ENCODE measurements at places on chromosomes 7 and 10.

DNA sequence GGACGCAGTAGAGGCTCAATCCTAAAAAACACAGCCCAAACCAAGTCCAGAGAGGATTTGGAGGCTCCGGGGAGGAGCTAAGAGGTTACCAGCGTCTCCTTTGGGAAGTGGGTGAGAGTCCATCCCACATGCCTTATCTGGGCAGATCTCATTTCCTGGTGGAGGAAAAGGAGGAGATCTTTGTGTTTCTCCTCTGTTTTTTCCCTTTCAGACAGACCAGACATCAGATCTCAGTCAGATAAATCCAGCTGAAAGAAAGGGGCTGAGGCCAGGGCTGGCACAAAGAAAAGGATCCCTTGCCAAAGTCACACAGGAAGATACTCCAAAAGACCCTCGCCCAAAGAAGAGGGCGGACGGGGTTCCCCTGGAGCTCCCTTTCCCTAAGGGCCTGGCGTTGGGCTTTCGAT, 58.3 kb upstream of the COMTD1 start:
- DNase-seq, result no peak

GRCh38 chr10:132858121-132859081, 72.5 kb upstream of the NKX6-2 start:
- no peak for DNase-seq

DNA sequence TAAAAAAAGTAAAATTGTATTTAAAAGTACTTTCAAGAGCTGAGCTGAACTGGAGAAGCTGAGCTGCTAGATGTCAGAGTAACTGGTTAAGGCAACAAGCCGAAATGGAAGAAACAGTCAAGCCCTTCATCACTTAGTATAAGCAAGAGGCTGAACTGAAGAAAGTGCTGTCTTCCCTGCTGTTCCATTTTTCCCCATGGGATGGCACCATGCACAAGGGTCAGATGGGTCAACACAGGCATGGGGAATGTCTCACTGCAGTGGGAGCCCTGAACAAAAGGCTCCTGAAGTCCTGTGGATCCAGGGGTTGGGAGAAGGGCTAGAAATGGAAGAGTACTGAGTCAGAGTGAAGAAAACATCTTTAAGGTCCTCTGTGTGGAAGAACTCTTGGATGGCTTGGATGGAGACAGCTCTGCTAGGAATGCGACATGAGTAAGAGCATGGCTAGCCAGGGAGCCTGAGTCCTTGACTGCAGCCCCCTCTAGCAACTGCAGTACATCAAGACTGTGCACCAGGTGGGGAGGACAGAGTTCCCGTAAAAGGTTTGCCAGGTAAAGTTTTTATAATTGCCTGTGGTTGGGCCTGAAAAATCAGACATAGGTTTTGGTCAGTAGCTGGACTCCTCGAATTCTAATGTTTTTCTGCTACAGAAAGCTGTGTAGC, 348.3 kb downstream of the GPR158 start:
- DNase-seq, result no peak

- DNase-seq, result no peak
Measured at GRCh38 chr10:126906704-126907422, 1.6 kb downstream of the DOCK1 start.

DNA sequence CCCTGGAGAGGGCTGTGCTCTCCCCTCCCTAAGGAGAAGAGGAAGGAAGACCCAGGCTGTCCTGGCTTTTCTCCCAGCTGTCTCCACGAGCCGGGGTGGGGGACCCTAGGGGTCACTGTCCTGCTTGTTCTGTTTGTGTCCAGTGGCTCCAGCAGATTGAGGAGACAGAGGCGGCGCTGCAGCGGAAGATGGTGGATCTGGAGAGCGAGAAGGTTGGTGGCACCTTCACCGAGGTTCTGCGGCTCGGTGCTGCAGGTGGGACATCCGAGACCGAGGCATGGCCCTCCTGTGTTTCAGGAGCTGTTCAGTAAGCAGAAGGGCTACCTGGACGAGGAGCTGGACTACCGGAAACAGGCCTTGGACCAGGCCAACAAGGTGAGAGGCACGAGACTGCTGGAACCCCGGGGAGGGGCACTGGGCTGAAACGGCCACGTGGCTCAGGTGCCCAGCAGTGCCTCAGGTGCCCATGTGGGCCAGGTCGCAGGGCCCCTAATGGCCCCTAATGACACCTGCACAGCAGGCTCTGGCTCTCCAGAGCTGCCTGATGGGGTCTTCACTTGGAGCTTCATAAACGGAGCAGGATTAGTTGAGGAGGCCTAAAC, 33.0 kb upstream of the DPYSL4 start:
- no peak for DNase-seq

DNA sequence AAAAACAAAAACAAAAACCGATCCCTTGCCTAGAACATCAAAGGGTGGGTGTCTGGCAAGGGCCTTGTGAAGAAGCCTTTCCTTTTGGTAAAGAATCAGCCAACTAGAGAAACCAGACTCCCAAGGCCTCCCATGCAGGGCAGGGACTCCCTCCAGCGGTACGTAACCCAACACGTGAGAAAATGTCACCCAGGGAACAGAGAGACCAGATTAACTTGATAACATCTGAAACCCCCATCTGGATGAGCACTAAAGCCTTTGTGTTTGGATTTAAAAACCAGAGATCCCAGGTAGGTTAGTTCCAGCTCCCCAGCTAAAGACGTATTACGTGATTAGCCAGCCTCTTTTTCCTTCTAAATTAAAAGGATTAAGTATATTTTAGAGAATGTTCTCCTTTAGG, 3.0 kb upstream of the HABP2 start:
- DNase-seq, result no peak

- no peak for DNase-seq
Measured at GRCh38 chr7:129368389-129368986, 65.7 kb upstream of the STRIP2 start.

DNA sequence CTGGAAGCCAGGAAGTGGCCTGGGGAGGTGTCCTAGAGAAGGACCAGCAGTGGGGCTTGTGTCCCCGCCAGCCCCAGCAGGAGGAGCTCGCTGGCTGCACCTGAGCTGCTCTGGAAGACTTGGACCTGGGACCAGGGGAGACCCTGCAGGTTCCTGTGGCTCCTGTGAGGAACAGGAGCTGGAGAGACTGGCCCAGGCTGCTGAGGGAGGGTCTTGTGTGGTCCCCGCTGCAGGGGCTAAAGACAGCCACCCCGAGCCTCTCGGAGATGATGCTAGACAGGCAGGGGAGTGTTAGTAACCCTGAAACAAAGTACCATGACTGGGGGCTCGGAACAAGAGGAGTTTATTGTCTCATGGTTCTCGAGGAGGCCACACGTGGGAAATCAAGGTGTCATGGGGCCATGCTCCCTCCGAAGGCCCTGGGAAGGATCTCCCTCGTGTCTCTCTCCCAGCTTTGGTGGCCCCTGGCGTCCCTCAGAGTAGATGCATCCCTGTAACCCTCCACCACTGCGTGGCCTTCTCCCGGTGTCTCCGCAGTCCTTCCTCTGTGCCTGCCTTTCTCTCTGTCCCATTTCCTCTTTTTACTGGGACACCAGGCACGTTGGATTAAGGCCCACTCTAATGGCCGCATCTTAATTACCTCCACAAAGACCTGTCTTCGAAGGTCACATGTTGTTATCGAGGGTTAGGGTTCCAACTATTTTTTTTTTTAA, 348.4 kb downstream of the GLRX3 start:
- no peak for DNase-seq
